ENCODE measurements at places on chromosomes 2 and 18.

GRCh38 chr2:157468931-157469708 lies 25.2 kb upstream of the CYTIP start:
- DNase-seq: no peak

- DNase-seq: no peak
These were observed 39.8 kb upstream of the TMEM163 start for GRCh38 chr2:134758633-134759032.

DNA sequence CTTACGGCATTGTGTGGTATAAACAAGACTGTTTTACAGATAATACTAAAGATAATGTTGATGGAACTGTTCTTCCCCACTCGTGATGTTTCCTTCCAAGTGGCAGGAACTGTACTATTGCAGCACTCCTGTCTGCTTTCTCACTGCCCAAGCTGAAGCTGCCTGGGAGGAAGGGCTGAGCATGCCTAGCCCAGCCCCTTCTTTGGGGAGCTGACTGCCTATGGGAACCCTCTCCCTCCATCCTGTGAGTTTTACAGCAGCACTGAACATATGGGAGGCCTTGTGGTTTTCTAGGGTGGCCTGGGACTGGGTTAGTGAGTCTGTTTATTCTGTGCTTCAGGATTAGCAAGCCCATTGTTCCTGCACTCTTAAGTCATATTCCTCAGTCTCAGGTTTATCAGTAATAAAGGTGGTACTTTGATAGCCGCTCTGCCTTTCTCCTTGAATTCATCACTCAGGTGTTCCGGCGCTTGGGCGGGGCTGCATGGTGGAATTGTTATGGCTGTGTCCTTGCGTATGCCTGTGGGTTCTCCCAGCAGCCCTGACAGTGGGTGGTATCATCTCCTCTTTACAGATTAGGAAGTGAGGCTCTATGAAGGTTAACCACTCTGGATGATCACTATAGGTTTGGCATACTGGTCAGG lies 379.7 kb downstream of the PTPRM start:
- DNase-seq: no peak

DNA sequence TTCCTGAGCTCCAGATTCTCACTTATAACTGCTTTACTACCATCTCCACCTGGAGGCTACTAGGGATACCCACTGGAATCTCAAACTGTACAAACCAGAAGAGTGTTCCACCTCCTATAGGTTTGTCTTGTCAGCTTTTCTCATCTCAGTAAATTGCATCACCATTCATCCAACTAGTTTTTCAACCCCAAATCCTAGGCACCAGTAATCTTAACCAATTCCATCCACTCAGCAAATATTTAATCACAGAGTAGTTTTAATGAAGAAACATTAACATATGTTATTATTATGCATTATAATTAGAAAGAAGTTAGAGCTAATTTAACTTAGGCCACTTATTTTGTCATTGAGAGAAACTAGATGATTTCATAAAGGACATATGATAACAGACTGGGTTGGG lies 635.0 kb downstream of the DCDC2C start:
- no peak for DNase-seq

DNA sequence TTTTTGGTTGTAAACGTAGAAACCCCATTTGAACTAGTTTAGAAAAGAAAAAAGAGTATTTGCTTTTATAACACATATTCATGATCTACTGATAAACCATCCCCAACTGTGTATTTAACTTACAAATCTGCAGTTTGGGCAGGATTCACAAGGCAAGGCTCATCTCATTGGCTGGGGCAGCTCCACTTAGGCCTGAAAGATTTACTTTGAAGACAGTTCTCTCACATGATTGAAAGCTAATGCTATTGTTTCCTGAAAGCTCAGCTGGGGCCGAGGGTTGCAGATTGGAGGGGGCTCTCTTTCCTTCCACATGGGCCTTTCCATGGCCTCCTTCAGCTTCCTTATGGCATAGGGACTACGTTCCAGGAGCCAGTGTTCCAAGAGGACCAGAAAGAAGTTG lies 47.4 kb downstream of the ARHGAP15 start:
- no peak for DNase-seq
